WERI-Rb-1 (cell line): ENCODE measurements at places on chromosomes 12 and 14.

DNA sequence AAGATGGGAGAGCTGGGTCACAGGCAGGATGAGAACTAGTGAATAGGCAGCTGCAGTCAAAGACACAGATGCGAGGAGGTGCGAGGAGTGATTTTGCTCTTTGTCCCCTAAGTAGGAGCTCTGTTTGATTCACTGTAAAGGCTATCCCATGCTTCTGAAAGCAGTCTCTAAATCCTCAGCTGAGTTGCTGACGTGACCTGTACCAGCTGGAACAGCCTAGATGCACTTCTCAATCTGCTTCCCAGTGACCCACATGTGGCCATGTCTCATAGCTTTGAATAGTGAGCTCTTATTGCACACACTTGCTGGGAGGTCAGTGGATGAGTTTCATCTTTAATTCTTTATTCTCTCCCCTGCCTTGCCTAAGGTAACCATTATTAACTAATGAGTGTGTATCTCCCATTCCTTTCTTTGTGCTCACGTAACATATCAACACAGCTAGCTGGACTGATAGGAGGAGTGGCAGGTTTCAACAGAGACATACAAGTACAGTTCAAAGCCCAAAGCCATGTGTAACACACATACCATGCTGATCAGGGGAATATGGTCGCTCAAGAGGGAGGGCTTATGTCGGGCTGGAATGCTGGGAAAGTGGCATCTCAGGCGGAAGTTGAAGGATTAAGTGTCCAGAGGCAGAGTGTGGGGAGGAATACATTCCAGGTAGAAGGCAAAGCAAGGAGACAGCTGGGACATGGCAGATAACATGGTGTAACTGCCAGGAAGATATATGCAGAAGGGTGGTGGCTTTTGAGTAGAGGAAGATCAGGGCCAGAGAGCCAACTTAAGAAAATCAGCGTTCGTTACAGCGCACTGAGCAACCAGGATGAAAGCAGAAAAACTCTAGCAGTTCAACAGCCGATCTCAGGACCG, 15.4 kb upstream of the YY1 start:
- peak; percentile 66 for DNase-seq

DNA sequence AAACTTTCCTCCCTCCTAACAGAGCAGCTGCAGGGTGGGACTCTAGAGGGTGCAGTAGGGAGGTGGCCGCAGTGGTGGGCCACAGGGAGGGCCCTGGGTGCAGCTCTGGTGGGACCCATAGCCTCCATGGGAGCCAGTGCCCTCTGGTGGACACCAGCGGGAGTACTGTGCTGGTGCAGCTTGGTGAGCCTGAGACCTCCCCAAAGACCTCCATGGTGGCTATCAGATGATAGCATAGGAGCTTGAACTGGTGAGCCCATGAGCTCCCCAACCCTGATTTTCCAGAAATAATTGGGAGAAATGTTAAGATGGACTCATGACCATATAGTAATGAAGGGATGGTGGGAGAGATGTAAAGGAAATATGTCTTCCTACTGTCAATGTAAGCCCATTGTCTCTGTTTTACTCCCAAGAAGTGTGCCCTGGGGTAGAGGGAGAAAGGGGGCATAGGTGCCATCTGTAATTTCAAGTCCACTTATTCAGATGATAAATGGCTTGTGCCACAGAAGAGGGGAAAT, 98.7 kb downstream of the GAS2L3 start:
- DNase-seq, result peak; percentile 50

DNA sequence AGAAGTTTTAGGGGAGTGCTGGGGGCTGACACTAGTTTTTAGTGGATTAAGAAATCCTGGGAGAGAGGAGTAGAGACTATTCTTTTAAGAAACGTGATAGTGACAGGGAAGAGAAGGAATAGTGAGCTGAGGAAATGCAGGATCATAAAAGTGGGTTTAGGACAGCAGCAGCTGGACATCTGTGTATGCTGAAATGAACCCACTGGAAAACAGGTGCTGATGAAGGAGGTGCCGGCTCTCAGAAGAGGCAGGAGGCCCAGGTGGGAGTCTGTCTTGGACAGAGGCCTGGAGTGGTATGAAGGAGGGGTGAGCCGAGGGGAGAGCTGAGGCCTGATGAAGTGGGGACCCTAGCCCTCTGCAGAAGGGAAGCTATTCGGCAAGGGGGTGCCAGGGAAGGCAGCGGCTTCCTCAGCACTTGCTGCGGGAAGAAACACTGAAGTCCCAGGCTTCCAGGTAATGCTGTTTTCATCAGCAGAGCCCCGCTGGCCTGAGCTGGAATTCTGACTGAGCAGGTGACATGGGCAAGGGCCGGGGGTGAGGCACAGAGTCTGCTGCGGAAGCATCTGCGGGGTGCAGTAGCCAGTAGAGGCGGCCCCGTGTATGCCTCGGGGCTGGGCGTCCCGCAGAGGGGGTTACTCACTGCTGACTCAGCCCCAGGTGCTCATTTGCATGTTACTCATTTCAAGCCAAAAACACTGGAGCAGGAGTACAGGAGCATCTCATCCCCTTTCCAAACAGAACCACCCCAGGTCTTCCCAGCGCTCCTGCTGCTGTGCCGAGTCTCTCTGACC, 89.7 kb downstream of the TMCC3 start:
- no peak for DNase-seq

DNA sequence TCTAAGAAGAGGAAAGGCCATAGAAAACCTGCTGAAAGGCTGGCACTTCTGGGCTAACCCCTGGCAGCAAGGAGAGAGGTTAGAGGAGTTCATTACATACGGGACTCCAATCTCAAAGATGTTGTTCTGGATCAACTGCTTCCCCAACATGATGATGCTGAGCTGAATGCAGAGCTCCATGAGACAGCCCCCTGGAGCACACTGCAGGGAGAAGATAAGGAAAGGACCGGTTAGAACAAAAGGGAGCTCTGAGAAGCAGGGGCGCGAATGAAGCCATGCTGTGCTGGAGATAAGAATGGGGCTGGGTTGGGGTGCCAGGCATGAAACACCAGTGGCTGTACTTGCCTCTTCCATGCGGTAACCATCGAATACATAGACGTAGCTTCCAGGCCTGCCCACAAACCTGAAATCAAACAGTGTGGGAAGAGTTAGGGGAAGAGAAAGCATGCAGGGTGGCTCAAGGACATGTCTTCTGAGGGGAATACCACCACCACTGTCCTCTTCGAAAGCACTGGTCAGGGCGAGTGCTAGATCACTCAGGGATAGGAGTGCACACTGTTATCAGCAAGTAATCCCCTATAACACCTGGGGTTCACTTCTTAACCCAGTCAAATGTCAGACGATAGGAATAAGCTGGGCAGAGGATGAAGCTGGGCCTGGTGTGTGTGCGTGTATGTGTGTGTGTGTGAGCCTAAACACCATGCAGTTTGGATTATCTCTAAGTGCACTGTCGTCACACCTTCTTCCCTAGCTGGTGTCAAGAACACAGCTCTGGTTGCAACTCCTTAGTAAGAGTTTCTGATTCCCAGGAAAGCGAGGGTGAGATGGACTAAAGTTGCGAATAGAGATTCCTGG, 180.9 kb downstream of the NTF3 start:
- peak; percentile 67 for DNase-seq

DNA sequence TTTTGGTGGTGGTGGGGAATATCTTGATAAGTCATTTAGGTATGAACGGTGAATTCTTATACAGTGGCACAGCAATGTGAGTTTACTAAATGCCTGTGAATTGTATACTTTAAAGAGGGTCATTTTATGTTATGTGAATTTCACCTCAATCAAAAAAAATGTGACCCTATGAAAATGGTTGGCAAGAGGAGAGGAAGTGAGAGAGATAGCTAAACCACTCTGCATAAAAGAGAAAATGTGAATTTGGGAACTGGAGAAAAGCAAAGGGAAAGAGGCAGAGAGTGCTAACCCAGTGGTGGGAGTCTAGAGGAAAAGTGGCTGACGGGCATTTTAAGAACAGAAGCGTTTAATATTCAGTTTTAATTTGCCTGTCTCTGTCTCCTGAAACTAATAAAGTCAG, 93.8 kb downstream of the SLC38A6 start:
- DNase-seq, result no peak

DNA sequence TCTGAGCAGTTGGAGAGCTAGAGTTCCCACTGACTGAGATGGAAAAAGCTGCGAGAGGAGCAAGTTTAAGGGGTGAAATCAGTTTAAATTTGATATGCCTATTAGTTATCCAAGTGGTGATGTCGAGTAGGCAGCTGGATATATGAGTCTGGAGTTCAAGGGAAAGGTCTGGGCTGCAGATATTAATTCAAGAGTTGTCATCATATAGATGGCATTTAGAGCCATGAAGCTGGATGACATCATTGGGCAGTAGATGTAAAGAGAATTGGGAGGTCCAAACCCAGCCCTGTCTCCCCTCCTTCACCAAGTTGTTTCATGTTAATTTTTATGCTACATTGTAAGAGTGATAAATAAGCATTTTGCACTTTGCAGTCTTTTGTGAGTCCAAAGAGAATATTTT, 898.1 kb downstream of the GALC start:
- no peak for DNase-seq

DNA sequence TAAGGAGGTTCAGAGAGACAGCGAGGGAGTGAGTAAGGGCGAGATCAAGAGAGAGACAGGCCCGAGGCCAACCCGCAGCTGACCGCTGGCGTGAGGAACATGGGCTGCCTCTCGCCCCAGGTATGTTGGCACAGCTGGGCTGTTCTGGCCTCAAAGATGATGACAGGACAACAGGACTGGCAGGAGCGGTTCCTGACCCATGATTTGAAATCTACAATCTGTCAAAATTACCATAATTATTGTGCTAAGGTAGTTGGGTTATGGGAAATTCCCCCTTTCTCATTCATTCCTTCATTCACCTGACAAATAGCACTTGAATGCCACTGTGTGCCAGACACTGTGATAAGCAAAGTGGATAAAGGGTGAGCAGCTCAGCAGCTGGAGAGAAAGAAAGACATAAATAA, 5.1 kb upstream of the ENDOU start:
- no peak for DNase-seq

DNA sequence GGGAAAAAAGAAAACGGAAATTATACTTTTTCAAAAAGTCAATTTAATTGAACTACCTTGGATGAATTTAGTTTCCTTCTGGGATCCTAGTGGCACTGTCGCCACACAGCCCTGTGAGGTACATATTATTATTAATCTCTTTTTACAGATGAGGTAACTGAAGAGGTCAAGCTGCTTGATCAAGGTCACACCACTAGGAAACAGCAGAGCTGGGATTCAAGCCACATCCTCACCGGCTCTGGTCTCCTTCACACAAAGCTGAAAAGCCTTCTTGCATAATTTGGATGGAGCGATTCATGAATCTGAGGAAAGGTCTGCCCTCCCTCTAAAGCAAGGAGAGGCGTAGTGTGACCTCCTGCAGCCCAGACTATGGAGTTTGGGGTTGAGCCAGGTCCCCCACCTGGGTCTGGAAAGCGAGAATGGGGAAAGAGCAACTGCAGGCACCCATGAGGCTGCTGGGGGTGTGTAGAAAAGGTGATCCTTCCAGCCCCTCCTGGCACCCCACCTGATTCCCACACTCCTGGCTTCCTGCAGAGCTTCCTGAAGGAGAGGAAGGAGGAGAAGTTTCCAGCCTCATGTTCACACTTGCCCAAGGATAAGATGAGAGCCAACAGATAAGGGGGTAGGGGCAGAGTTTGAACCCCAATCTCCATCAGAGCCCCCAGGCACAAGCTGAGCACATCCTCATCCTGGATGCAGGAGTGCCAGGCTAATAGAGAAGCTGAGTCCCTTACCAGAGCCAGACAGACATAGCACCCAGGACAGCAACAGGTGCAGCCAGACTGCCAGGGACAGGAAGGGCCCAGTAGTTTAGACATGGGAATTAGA, 3.9 kb upstream of the KRT79 start:
- DNase-seq, result no peak

GRCh38 chr14:70098250-70098809, 90.4 kb downstream of the SLC8A3 start:
- no peak for DNase-seq

GRCh38 chr14:95664066-95664465, 22.2 kb upstream of the TCL1B start:
- DNase-seq, result no peak

DNA sequence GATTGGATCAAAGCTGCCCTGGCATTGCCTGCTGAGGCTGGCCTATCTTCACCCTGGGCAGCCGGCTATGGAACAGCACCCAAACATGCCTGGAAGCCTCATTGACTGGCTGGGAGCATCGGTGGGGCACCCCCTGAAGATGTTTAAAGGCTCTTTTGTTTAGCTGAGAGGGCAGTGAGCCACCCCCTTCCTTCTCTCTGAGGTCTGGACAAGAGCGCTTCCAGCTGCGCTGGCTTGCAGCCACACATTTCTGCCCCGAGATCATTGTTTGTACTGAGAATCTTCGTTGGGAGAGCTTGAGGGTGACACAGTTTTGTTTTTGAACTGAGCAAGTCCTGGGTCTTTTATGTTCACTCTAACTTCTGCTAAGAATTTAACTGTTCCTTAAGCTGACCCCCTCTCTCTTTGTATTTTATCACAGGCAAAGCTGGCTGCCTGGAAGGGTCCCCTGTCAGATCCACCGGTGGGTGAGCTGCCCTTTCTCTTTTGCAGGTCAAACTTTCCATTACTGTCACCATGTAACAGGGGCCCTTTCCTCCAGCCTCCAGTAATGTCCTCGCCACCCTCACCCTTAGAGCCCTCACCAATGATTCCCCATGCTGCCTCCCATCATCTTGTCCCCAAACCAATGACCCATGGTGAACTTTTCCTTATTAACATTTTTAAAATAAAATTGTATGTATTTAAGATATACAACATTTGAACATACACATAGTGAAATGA, 212.2 kb downstream of the KIF26A start:
- DNase-seq, result no peak

GRCh38 chr14:106174206-106174605, 647.8 kb downstream of the TMEM121 start:
- no peak for DNase-seq

DNA sequence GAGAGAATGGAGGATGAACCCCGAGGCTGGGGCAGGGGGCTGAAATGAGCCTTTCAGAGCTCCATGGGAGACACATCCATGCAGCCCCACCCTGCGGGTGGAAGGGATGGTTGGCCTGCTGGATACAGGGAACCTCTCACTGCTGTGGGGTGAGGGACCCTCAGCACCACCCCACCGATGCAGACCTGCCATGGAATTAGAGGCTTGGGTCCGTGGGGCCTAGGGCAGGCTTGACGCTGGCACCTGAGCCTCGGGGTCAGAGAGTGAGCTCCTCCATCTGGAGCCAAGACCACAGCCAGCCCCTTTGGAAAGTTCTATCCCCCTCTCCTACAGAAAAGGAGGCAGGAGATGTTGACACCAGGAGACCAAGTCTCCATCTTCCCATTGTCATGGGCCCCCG, 7.4 kb upstream of the KRT74 start:
- no peak for DNase-seq

DNA sequence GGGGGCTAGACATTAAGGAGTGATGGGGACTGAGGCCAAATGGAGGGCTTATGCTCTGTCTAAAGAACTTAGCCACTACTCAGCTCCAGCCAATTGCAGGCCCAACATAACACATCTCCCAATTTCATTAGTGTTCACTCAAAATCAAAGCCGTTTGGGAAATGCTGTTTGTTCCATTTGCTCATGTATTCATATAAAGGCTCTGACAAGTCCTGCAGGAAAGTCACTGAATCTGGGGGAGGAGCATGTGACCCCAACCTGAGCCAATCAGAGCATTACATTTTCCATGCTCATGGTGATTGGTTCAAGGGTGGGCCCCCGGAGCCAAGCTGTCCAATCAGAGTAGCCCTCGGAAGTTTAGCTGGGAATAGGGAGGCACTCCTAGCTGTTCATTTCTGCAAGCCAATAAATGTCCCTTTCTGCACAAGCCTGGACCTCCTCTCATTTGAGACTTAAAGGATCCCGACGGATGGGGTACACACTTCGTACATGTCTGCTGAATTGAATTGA, 20.9 kb downstream of the SDSL start:
- no peak for DNase-seq
